CD4-positive, alpha-beta T cell treated with Interleukin-2 at 100 ng/mL for 4 hours (primary cell): ENCODE measurements at places on chromosomes 5 and 9.

GRCh38 chr5:153714798-153715197 is 224.3 kb downstream of the GRIA1 start:
- DNase-seq, result no peak

GRCh38 chr5:59393585-59394420 is 499.7 kb downstream of the PDE4D start:
- no peak for DNase-seq

DNA sequence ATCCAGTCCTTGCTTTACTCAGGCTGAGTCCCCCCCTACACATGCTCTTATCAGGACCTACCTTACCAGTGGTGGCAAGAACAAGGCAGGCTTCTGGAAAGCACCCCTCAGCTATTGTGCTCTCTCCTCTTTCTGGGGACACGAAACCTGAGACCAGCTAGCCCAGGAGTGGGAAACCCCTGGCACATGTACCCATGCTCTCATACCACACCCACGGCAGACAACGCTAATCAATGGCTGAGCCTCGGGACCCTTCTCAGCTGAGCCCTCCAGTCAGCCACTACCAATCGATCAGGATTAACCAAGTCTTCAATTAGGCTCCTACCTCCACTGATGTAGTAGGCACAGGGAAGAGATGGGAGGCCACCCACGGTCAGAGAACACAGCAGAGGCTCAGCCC is 65.1 kb downstream of the VAV2 start:
- DNase-seq, result no peak

GRCh38 chr9:2132484-2133082 is 117.4 kb downstream of the SMARCA2 start:
- DNase-seq, result peak; percentile 30

DNA sequence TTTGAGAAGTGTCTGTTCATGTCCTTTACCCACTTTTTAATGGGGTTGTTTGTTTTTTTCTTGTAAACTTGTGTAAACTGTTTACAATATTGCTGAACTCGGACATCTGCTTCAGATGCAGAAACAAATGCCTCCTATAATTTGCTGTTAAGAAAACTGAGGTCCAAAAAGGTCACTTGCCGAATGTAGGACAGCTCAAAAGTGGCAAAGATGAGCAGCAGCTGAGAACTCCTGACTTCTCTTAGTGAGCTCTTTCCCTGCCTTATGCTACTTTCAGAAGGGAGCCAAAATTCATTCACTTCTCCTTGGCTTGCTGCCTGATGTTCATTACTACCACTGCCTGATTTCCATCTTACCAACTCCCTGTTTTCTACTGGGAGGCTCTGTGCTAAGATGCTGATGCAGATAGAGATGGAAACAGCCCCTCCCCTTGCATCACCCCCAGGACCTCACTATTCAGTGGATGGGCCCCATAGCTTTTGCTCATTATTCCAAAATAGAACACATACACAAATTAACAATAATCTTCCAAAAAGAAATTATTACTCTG is 60.1 kb downstream of the SEMA6A start:
- DNase-seq, result no peak

DNA sequence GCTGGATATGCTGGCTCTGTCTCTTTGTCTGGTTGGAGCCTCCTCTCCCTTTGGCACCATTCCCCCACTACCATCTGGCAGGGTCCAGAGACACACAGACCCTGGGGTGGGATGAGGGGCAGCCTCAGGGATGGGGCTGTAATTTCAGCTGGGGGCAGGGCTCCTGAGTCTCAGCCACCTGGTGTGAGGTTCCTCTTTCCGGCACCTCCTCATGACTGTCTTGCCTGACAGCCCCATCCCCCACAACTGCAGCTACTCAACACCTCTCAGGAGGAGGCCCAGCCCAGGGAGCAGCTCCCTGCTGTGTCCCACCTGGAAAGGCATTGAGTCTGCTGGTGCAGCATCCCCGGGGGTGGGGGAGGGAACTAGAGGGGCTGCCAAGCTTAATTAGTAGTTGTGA is 11.7 kb upstream of the RPS14 start:
- DNase-seq, result no peak

DNA sequence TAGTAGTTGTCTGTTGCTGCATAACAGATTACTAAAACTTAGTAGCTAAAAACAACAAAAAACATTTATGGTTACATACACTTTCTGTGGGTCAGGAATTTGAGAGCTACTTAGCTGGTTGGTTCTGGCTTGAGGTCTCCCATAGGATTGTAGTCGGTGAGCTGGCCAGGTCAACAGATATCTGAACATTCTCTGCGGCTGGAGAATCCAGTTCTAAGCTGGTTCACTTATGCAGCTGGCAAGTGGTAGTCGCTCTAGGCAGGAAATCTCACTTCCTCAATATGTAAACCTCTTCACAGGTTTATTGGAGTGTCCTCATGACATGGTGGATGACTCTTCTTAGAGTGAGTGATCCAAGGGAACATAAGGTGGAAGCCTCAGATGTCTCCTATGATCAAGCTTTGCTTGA is 65.7 kb upstream of the TNFAIP8 start:
- peak; percentile 42 for DNase-seq

DNA sequence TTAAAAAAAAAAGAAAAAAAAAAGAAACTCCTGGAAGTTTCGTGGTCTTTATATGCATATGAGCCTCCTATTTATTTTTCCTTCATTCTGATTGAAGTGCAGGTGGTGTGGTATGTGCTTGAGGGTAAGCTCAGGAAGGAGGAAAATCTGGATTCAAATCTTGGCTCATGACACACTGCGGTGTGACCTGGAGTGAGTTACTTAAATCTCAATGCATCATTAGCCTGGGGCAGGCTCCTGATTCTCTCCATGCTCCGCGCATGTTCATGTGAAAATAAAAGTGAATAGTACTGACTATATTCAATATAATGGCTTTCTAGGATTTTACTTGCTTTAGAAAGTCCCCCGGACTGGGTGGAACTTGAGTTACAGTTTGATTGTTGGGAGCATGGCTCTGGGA is 35.6 kb downstream of the PTTG1 start:
- DNase-seq, result no peak
